Subcutaneous adipose tissue (tissue), 4 donors: ENCODE measurements at places on chromosomes 3 and 15. TPM values are rescaled to one million over a fixed set of nuclear protein-coding genes. Genes with fewer than 3 reads are reported as not detected.

MCF2L2 gene
- 0.66 TPM for total RNA-seq

KLHL25 gene
- total RNA-seq, result 8.5 TPM

PLSCR5 gene
- not detected for total RNA-seq

GP5 gene
- not detected for total RNA-seq

BFSP2 gene
- total RNA-seq, result not detected

TM4SF4 gene
- total RNA-seq, result not detected

TJP1 gene
- 130 TPM for total RNA-seq

SAMD7 gene
- not detected for total RNA-seq

MST1 gene
- total RNA-seq, result 5.3 TPM

C2CD4A gene
- not detected for total RNA-seq

DTX3L gene
- 33.0 TPM for total RNA-seq

ADIPOQ gene
- total RNA-seq, result 1,373 TPM

C3orf22 gene
- total RNA-seq, result not detected

ELL3 gene
- 2.7 TPM for total RNA-seq

PYGO1 gene
- 4.6 TPM for total RNA-seq

KLHL40 gene
- total RNA-seq, result not detected

GOLIM4 gene
- total RNA-seq, result 33.9 TPM

TMCO5A gene
- total RNA-seq, result not detected

CLDN16 gene
- total RNA-seq, result not detected

CAMKV gene
- not detected for total RNA-seq

CLSTN2 gene
- 34.8 TPM for total RNA-seq

INSYN1 gene
- total RNA-seq, result 3.2 TPM

GOLGA8Q gene
- total RNA-seq, result 1.8 TPM
